ENCODE measurements at places on chromosomes 7 and 10. TPM values are rescaled to one million over a fixed set of nuclear protein-coding genes. Genes with fewer than 3 reads are reported as not detected.

The MOGAT3 gene
- not detected for total RNA-seq

The GIMAP6 gene
- total RNA-seq = 13.9 TPM

The ELFN1 gene
- 0.12 TPM for total RNA-seq

The PPP1R17 gene
- total RNA-seq = not detected

The NEUROD6 gene
- not detected for total RNA-seq

The ABCC2 gene
- total RNA-seq = 1.2 TPM

The MUC3A gene
- total RNA-seq = 0.71 TPM

The HOXA10 gene
- 42.0 TPM for total RNA-seq

The MYO1G gene
- total RNA-seq = 1.3 TPM

The CTBP2 gene
- total RNA-seq = 36.7 TPM

The CDC14C gene
- not detected for total RNA-seq

The GRID1 gene
- total RNA-seq = 0.36 TPM

GRCh38 chr7:146412781-146413180 lies 296.2 kb downstream of the CNTNAP2 start:
- DNase-seq = no peak

- DNase-seq = peak; percentile 31
Observed at GRCh38 chr7:137932881-137933269, 69.0 kb downstream of the CREB3L2 start.

DNA sequence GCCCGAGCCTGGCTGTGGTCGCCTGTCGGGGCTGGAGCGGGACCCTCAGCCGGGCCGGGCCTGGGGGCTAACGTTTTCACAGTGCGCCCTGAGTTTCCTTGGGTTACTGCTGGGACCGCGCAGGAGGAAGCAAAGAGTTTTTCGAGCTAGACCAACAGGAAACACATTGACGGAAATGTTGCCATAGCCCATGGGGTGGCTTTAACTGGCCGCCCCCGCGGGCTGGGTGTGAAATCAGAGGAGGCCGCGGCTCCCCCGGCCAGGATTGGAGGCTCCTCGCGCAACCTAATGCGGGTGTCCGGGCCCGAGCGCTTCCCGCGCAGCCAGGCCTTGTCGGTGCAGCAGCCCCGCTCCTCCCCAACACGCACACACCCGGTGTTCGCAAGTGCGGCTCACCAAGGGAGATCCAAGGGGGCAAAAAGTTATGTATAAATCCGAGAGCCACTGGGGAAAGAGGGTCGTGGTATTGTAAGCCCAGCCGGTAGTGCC lies 1.9 kb downstream of the HHEX start:
- peak; percentile 20 for DNase-seq

DNA sequence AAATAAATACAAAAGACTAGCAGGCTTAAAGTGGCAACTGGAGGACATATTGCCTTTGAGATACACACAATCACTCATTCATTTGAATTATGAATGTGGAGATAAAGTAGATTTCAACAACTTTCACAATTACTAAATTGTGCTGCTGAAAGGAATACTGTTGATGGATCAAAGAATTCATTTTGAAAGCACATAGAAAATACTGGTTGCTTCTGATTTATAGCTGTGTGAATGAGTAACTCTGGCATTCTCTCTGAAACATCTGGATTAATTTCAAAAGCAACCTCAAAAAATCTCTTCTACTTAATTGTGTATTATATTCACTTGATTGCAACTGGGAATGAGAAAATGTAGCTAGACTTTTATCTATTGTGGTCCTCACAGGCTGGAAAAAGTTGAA lies 397.6 kb downstream of the THSD7A start:
- DNase-seq = no peak

- DNase-seq = no peak
Observed at GRCh38 chr10:88896994-88897853, 17.2 kb downstream of the STAMBPL1 start.

DNA sequence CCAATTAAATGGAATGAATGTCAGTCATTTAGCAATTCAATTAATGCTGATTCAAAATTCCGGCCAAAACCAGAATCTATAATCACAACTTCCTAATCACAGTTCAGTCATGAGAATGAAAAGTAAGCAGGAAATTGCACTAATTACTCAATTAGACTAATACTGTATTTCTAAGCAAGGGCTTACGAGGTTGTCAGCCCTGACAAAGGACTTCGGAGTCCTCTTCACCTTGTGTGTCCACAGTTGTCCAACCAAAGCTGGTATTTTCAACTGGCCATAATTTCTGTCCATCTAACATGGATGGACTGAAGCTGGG lies 17.4 kb downstream of the CPA1 start:
- no peak for DNase-seq

DNA sequence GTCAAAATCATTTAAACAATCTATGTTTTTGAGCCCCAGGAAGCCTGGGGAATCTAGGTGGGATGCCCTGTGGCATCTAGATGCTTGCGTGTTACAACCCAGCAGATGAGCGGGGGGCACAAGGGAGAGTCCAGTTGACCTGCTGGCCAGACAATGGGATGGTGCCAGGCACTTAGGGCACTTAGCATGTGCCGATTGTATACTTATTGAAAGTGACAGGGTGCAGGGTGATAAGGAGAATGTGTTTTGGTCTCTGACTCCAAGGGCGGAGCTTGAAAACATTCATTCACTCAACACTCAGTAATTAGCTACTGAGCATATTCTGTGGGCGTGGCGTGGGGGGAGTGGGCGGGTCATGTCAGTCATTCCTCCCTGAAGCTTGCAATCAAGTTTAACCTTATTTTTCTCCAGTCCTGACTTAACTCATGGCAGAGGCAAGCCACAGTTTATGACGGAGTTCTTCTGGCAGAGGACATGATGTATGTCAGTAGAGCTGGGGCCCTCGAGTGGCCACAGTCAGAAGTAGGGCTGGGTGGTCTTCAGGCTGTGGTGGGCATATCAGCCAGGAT lies 115.1 kb downstream of the PRKCQ start:
- DNase-seq = no peak

GRCh38 chr10:83991986-83992753 lies 147.1 kb upstream of the GHITM start:
- DNase-seq = no peak

DNA sequence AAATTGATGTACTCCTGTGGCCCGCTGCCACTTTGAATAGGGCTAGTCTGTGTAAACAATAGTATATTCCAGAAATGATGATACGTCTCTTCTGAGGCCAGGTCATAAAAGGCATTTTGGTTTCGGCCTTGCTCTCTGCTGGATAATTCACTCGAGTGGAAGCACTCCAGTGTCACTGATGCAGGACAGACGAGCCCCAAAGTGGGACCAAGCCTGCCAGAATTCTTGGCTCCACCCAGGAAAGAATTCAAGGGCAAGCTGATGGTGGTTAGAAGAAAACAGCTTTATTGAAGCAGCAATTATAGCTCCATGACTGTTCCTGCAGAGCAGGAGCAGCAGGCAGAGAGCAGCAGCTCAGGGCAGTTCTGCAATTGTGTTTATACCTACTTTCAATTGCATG lies 717.6 kb downstream of the GRM8 start:
- DNase-seq = no peak

GRCh38 chr7:3025616-3026015 lies 18.1 kb downstream of the CARD11 start:
- no peak for DNase-seq

DNA sequence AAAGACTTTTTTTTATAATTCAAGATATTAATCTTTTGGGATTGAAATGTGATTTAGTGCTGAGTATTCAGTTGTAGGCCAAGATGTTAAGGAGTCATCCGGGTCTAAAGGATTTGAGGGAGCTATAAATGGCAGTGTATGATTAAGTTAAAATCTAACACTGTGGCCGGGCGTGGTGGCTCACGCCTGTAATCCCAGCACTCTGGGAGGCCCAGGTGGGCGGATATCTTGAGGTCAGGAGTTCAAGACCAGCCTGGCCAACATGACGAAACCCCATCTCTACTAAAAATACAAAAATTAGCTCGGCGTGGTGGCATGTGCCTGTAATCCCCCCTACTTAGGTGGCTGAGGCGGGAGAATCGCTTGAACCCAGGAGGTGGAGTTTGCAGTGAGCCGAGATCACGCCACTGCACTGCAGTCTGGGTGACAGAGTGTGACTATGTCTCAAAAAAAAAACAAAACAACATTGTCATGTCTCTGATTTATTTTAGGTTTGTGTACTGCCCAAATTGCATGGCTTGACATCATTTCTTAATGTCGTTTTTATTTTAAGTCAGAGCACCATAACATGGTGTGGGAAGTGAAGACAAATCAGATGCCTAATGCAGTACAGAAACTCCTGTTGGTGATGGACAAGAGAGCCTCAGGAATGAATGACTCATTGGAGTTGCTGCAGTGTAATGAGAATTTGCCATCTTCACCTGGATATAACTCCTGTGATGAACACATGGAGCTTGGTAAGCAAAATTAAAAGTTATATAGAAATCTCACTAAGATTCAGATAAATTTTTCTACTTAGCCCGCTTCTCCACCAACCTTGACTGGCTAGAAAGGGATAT lies 10.7 kb downstream of the HBP1 start:
- no peak for DNase-seq

DNA sequence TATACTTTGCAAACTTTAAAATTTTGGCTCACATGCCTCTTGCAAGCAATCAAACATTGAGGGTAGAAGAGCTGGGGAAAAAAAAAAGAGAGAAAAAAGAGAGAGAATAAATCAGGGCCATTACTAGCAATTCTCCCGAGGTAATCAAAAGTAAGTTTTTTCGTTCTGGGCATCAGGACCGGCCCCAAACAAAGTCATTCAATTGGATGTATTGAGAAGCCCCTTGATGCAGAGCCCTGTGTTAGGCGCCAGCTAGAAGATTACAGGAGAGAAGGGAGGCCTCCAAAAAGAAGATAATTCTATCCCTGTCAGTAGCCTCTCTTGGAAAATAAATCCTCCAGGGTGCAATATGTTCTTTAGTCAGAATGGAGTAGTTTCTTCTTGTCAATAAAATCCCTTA lies 2.2 kb upstream of the CTNNA3 start:
- no peak for DNase-seq

DNA sequence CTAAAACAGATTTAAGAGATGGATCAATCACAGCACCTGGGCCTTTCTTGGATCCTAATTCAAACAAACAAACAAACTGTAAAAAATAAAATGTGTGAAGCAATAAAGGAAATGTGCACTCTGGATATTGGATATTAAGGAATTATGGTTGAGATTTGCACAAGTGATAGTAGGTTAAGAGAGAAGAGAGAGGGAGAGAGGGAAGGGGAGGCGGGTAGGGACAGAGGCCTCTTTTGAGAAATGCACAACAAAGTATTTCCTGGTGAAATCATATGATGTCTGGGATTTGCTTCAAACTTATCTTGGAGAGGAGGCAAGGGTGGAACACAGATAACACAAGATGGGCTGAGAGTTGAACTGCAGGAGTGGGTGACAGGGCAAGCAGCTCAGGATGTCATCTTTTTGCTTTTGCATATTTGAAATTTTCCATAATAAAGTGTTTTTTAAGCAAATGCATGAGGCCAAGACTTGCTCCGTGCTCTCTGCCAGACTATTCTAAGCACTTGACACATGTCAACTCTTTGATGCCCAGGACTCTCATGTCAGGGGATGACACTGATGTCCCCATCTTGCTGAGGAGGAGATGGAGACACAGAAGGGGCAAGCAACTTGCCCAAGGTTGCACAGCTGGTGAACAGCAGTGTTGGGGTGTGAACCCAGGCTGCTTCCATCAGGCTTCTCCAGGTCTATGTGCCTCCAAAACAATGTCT lies 9.1 kb upstream of the AEBP1 start:
- no peak for DNase-seq

DNA sequence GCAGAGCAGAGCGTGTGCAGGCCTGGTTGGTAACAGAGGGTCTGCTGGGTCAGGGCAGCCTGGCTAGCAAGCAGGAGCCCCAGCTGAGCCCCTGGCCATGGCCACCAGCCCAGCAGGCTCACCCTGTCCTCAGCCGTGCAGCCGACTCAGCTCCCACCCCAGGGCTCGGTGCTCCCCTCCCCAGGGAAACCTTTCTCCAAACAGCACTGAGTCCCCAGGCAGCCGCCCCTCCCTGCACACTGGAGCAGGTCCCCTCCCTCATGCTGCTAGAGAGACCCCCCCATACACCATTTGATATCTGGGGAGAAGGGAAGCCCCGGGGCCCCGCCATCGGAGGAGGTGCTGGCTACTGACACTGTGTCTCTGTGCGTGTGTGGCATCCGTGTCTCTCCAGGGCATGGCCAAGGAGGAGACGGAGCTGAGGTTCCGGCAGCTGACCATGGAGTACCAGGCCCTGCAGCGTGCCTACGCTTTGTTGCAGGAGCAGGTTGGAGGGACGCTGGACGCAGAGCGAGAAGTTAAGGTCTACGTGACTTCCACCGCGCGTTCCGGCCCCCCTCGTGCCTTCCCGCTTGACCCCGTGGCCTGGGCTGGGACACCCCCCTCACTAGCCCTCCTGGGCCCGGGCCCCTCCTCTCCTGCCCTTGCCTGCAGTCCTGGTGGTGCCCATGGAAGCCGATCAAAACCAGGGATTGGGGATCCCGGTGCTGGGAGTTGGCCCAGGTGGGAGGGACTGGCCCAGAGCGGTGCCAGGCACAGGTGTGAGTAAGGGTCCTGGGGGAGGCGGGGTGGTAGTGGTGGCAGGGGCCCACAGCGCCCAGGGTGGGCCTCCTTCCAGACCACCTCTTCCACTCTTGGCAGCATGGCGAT lies 45.0 kb upstream of the DPYSL4 start:
- DNase-seq = no peak

DNA sequence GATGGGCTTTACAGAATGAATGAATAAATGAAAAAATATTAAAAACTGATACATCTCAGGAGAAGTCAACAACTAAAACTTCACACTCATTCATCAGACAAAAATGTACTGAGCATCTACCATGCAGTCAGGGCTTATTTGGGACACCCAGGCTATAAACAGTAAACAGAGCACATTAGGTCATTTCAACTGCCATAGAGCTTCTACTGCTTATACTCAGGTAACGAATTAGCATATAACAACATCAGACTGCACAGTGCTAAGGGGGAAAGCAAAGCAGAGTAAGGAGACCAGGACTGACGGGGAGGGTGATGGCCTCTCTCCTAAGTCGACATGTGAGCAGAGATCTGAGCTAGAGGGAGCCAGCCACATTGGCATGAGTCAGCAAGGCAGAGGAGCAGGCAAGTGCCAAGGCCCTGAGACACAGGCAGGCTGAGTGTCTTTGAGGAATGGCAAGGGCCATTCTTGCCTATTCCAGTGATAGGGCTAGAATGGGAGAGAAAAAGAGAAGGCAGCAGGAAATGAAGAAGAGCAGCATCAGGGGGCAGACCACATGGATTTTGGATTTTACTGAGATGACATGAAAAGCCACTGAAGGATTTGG lies 528.9 kb downstream of the PARD3 start:
- peak; percentile 4 for DNase-seq

- DNase-seq = no peak
Observed at GRCh38 chr7:20932785-20933527, 146.3 kb upstream of the SP8 start.

- no peak for DNase-seq
Observed at GRCh38 chr7:27546610-27547009, 116.1 kb downstream of the HIBADH start.

GRCh38 chr10:98429320-98430072 lies 14.5 kb upstream of the PYROXD2 start:
- DNase-seq = no peak
